Femur (tissue), 1 donor: ENCODE measurements at places on chromosomes 3 and 15.

DNA sequence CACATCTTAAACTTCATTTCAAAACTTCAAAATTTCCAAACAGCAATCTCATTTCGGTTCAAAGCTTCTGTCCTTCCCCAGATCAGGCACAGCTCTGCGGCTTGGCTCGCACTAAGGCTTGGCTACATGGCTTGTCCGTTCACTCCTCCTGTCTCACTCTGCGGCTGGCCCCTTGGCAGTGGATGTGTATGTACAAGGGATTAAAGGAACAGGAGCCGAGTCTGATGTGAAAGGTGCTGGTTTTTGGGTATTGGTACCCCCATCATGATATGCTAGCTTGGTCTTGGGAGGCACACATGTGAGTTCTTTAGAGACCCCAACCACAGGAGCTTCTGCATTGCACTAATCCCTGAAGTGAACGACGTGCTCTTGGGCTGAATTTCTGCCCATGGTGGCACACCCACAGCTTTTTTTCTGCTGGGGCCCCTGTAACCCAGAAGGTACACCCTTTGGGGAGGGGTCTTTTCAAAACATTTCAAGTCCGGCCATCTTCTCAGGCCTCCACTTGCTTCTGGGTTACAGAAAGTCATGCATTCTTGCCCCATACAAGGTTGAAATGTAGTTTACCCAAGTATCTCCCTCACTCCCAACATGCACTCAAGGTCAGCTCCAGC is 12.6 kb downstream of the TM6SF1 start:
- DNase-seq: no peak

GRCh38 chr3:4712109-4712508 is 219.0 kb downstream of the ITPR1 start:
- DNase-seq: no peak

DNA sequence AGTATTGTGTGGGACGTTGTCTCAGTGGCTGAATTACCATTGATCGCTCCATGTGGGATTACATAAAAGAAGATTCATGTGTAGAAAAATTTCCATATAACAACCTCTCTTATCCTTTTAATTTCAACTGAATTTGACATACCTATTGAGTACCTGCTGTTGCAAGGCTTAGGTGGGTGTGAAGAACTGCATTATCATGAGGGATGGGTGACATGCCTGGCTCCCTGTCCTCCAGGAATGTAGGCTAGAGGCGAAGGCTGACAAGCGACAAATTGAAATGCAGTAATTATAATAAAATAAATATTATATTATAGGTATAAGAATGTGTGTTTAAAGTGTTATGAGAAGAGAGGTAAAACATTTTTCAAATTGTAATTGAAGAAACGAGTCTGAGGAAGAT is 52.7 kb upstream of the SPESP1 start:
- DNase-seq: no peak

- DNase-seq: peak; percentile 21
These were observed 16.0 kb downstream of the MED12L start for GRCh38 chr3:151101270-151101969.

DNA sequence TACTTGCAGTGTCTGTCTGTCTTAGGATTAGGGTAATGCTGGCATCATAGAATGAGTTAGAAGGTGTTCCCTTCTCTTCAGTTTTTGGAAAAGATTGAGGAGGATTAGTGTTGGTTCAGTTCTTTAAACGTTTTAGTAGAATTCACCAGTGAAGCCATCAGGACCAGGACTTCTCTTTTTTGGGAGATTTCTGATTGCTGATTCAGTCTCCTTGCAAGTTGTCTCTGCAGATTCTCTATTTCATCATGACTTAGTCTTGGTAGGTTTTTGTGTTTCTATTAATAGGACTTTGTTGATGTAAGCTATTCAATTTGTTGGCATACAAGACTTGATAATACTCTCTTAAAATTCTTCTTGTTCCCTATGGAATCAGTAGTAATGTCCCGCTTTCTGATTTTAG is 48.9 kb downstream of the STT3B start:
- DNase-seq: no peak

- no peak for DNase-seq
These were observed 253.9 kb upstream of the LYSMD4 start for GRCh38 chr15:99987119-99987506.

DNA sequence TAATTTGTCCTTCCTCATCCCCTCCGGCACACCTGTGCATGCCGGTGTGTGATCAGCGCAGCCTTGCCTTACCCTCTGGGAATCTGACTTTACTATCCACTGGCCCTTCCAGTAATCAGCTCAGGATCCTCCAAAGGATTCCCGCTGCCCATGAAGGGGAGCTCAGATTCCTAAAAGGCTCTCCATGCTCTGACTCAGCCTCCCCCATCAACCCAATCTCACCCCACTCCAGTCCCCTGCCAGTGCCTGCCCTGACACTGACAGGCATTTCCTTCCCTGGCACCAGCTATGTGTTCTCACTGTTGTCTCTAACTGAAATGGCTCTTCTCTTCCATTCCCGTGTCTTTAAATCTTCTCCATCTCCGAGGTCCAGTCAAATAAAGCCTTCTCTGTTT is 7.3 kb upstream of the BCL2A1 start:
- no peak for DNase-seq

DNA sequence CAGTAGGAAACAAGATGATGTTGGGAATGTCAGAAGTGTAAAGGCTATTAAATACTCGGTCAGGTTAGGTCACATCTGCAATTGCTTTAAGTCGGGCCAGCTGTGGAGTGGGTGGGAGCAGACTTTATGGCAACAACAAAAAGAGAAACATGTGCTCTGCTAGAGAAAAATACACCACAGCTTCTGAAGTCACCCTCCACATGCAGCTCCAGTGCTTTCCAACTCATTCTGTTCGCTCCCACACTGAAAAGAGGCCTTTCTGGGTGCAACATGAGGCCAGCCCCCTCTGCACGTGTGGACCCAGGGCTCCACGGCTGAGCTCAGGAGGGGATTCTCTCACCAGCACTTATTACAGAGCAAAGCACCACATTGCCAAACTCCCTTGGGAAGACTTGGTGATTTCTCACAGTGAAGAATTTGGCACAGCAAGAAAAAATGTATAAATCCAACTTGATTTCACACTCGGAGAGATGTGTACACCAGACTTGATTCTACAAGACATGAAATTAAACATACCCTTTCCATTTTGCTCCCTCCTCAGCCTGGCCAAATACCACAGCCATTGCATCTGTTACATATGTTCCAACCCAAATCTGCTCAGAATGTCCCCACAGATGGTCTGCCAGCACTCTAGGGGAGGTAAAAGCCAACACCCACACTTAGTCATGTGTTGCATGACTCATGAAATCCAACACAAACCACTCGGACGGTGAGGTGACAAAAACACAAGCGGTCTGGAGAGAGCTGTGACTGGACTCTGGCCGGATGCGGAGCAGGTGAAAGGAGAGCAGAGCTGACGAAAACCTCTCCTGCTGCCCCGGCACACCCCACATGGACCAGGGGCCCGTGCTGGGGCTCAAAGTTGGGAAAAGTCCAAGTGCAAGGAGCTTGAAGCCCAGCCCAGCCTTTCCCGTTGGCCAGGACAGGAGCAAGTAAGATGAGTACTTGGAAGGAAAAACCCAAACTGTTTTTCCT is 74.6 kb downstream of the ITGB5 start:
- DNase-seq: peak; percentile 83

DNA sequence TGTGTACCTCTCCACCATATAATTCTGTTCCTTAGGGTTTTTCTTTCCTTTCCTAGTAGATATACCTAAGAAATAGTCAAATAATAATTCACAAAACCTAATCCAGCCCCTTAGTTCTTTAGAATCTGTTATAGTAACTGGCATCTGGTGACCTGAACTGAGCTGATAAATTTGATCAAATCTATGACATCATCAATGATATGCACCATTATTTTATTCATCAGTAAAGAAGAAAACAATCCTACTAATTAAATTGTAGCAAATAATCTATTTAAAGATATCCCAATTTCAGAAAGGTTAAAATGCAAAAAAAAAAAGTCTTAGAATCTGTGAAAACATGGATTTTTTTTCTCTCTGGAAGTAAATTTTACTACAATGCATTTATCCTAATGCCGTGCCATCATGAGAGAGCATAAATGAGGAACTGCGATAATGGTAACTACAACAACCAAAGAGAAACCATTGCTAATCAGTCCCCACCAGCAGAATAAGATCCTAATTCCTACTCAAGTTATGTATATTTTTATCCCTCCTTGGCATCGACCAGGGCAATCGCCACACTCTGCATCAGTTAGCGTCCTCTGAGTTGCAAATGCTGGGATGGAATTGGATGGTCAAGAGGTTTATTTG is 6.6 kb upstream of the MNS1 start:
- DNase-seq: no peak
